Esophagus mucosa (tissue), 1 donor: ENCODE measurements at places on chromosomes 16 and 17. TPM values are rescaled to one million over a fixed set of nuclear protein-coding genes. Genes with fewer than 3 reads are reported as not detected.

Gene HOXB7
- 2.1 TPM for total RNA-seq

Gene HCRT
- not detected for total RNA-seq

Gene ACSM5
- 0.12 TPM for total RNA-seq

DNA sequence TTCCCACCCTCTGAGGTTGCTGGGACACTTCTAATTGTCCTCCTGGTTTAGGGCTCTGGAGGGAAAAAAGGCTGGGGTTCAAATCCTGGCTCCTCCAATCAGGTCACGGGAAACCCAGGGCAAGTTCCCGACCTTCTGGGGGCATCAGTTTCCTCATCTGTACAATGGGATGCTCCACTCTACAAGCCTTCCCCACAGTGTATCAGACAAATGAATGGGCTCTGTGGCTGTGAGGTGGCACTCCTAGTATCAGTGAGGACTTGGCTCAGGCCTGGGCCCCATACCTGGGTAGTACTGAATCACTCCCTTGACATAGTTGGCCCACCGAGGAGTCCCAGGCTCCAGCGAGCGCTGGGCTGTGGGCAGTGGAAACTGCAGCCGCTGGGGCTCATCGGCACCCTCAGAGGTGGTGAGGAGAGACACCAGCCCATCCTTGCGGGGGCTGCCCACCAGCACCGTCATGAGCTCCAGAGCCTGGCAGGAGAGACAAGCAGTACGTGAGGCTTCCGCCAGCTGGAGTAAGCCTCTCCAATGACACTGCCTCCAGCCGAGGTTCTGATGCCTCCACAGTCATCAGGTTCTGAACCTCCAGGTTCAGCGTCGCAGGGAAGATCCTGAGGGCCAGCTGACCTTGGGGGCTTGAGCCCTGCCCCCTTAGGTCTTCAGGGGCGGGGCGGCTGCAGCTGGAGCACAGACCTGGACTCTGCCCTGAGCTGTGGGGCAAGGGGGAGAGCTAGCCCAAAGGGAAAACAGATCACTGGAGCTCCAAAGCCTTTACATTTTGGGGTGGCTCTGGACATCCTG is 1.2 kb downstream of the GALK1 start:
- peak; percentile 1 for ATAC-seq

DNA sequence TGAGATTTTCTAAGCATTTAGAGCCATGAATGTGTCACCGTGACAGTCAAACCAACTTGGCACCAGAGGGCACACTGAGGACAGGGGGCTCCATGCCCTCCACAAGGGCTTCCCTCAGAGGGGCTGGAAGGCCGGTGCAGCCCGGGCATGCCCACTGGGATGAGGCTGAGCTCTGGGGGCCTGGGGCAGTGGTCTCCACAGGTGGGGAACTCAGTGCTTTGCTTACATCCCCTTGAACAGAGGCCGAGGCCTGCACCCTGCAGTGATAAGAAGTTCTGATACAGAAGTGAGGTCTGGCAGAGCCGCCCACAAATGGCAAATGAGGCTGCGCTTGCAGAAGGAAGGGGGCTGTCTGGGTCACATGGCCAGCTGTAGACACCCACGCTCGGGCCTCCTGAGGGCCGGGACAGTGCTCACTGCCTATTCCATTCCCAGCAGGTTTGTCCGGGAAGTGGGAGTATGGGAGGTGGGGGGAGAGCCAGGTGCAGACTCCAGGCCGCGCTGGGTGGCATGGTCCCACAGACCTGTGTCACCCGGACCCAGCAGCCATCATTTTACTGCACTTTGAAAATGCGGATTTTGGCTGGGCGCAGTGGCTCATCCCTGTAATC is 116.8 kb upstream of the CREBBP start:
- ATAC-seq = peak; percentile 31

DNA sequence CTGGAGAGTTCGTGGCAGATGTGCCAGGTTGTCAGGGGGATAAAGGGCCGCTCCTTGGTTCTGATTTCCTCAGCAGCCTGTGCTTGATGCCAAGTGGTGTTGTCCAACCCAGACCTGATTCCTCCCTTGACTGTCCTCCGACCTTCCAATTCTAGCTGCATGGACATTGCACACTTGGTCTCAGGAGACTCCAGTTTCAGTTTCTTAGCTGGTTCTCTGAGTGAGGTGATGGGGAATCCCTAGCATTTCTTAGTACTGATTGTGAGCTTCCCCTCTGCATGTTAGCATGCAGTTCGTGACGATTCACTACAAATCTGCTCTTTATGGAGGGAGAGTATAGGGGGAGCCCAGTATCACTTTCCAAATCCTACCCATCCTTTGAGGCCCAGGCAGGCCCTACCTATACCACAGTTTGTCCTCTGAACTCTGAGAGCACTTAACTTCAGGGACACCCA is 12.4 kb upstream of the CCR7 start:
- ATAC-seq = no peak

- ATAC-seq = peak; percentile 81
These were observed 44.1 kb downstream of the NXN start for GRCh38 chr17:935485-935884.

- no peak for ATAC-seq
These were observed 19.1 kb upstream of the HEXD start for GRCh38 chr17:82399041-82399441.
